Choroid plexus epithelial cell (primary cell): ENCODE measurements at places on chromosomes 1 and 21.

DNA sequence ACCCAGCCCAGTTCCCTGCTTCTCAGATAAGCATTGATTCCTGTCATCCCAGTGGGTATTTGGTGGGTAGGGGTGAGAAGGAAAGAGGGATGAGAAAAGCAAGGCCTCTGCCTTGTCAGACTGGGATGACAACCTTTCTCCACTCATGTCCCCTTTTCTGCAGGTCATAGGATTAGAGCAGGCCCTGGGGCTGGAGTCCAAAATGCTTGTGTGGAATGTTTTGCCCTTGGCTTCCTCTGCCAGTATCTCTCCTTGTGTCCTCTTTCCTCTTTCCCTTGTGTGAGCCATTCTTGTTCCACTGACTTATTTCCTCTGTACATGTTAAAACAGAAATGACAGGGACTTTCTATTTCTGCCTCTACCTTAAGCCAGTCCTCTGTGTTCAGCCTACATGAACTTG lies 4.1 kb downstream of the ATP2B4 start:
- DNase-seq, result no peak

DNA sequence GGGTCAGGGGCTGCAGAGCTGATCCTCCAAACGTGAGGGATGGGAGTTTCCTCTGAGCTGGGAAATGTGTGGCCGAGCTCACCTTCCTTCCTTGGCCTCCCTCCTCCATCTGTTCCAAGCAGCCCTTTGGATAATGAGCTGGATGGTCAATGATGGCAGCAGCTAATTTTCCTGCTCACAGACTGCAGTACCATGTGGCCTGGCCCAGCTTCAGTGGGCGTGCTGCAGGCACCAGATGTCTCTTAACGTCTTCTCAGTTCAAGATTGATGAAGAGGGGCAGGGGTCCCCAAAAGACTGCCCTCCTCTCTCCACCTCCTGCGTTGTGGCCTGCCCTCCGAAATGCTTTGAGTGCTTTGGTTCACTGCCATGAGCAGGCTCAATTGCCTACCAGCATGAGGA lies 86.0 kb downstream of the UBIAD1 start:
- no peak for DNase-seq

GRCh38 chr1:197928849-197929336 lies 11.7 kb downstream of the LHX9 start:
- DNase-seq, result no peak

- DNase-seq, result no peak
Observed at GRCh38 chr1:116825720-116826438, 71.6 kb downstream of the CD2 start.

DNA sequence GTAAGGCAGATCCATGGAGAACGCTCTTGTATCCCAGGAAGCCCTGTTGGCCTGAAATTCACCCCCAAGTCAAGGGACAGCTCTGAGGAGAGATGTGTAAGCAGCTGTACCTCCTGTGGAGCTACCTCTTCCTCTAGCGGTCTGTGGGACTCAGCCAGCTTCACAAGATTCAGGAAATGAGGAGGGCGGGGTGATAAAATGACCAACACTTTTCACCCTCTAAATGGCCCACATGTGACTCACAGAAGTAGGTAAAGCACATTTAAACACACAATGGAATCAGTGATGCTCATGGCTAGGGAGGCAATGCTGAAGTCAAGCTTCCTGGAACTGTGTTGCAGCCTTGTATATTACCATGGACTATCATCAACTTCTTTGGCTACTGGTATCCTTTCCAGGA lies at the start of gene SH2D1B:
SH2D1B (minus strand) TSS at position 135 of the 400 bp plus-strand sequence; CDS start at position 15, 120 bp downstream.
- DNase-seq, result peak; percentile 83

DNA sequence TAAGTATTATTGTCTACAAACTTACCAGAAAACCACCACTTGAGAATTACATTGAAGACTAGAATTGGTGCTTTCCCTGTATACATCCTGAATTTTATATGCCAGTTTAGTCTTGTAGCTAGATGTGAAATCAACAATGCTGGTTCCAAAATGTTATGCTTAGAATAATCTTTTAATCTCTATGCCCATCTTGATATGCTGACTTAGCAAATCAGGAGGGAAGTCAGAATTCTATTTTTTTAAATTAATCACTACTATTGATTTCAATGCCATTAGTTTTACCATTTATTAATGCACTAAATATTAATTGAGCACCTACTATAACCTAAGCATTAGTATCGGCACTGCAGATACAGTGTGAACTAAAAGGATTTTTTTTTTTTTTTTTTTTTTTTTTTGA lies 641.6 kb upstream of the ADGRL4 start:
- DNase-seq, result no peak

DNA sequence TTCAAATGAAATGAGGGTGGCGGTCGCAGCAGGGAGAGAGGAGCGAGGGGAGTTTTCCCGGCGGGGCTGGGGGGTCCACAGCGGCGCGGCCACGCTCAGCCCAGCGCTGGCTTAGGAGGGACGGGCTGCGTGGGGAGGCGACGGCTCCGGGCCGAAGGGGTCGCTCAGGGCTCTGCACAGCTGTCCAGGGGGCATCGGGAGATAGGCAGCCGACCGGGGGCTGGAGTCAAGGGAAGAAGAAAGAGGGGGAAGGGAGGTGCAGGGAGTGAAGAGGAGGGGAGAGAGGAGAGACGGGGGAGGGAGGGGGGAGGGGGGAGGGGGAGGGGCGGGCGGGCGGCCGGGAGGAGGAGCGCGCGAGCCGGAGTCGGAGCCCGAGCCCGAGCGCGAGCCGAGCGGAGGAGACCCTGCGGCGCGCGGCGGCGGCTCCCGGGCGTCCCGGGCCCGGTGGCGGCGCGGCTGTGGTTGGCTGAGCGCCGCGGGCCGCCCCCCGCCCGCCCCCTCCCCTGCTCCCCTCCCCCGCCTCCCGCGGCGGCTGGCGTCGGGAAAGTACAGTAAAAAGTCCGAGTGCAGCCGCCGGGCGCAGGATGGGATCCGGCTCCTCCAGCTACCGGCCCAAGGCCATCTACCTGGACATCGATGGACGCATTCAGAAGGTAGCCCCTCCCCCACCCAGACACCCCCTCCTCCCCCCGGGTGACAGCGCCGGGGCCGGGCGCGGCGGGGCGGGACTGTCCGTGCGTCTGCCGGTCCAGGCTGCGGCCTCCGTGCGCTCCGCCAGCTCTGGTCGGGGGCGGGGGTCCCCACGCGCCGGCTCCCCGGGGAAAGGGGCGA lies at the start of gene PDE9A:
PDE9A (plus strand) TSS at position 391 of the 831 bp plus-strand sequence; CDS start at position 585, 194 bp downstream.
- no peak for DNase-seq

GRCh38 chr1:211487082-211487481 lies 4.9 kb downstream of the RD3 start:
- DNase-seq, result no peak

DNA sequence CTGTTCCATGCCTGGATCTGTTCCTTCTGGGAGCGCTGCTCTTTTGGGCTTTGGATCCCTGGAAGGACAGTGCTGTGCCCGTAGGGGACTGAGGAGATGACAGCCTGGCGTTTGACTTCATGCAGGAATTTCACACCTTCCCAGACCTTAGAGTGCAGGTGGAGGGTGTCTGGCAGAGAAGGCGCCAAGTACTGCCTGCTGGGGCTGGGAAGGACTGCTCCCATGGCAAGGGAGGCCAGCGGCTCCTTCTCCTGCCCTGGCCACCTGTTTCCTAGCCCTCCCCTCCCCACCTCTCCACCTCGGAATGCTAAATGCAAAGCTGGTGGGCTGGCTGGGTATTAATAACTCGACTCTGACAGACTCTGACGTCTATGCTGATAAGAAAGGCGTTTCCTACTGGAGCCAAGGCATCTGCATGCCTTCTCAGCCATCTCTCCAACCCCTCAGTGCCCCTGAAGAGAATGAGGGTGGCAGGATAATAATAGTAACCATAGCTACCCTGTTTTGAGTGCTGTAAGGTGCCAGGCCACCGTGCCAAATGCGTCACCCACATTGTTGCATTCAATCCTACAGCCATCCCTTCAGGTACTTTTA lies 17.5 kb upstream of the PDIK1L start:
- DNase-seq, result no peak

DNA sequence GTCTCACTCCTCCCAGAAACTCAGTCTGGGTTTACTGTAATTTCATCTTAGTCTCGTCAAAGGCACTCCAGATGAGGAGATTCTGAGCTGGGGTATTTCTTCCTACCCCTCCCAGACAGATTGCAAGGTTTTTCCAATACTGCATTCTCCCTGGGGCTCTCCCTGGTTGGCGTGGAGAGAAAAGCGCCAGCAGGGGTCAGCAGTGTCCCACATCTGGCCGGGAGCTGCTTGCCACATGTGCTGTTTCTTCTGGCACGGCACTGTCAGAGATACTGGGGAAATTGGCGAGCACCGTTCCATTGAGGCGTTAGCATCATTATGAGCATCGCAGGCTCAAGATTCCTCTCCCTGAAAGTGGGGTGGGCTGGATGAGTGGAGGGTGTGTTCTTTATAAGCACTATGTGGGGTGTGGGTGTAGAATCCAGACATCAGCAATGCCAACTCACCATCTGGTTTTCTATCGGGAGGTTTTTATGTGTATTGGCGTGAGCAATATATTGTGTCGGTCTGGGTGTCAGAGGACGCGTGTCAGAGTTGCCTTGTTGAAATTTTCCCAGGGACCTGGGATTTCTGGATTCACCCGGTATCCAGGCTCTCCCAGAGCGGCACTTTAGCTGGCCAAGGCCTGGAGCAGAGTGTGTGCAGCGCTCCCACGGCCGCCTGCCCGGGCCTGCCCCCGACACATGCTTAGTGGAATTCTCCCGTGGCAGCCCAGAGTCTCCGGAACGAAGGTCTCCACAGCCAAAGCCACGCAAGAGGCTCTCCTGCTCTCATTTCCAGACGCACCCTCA lies 8.0 kb upstream of the NAV1 start:
- peak; percentile 91 for DNase-seq

- peak; percentile 88 for DNase-seq
Observed at GRCh38 chr1:32981003-32981901, 16.6 kb upstream of the RNF19B start.

DNA sequence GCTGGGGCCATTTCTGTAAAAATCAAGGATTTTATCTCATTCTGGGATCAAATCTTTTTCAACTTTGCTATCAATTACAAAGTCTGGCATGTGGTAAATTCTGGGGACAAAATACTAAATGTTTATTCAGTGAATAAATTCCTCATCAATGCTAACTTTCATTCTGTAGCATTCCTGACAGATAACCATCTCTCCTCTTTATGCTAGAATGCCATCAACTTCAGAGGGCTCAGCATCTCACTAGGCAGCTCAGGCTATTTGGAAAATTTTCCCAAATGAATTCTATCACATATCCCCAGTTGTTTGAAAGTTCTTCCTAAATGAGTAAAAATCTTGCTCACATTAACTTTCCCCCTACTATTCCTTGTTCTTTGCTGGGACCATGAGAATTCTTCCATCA lies 163.0 kb upstream of the DAB1 start:
- no peak for DNase-seq

DNA sequence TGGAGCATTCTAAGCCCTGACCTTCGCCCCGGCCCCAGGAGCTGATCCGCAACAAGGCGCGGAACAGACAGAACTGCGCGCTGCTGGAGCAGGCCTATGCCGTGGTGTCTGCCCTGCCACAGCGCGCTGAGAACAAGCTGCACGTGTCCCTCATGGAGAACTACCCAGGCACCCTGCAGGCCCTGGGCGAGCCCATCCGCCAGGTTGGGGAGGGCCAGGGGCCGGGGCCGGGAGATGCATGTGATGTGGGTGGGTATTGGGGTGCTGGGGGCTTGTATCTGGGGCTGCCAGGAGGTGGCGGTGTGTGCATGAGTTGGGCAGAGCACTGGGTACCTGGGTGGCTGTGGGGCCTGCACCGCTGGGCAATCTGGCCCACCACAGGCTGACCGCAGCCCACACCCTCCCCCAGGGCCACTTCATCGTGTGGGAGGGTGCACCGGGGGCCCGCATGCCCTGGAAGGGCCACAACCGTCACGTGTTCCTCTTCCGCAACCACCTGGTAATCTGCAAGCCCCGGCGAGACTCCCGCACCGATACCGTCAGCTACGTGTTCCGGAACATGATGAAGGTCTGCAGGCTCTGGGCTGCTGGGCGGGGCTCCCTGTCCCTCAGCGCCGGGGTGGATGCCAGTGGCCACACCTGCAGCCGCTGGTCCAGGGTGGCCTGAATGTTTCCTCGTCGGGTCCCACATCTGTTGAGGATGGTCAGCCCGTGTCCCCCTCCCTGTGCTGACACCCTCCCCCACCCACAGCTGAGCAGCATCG lies 65.8 kb downstream of the TRIM11 start:
- no peak for DNase-seq

GRCh38 chr1:78281580-78281979 lies 209.2 kb upstream of the PTGFR start:
- no peak for DNase-seq

GRCh38 chr1:27602462-27603308 lies 1.3 kb downstream of the AHDC1 start:
- peak; percentile 41 for DNase-seq
